ENCODE measurements at places on chromosomes 2 and 18. TPM values are rescaled to one million over a fixed set of nuclear protein-coding genes. Genes with fewer than 3 reads are reported as not detected.

- DNase-seq, result no peak
Measured at GRCh38 chr18:25289001-25289631, 62.9 kb downstream of the ZNF521 start.

DNA sequence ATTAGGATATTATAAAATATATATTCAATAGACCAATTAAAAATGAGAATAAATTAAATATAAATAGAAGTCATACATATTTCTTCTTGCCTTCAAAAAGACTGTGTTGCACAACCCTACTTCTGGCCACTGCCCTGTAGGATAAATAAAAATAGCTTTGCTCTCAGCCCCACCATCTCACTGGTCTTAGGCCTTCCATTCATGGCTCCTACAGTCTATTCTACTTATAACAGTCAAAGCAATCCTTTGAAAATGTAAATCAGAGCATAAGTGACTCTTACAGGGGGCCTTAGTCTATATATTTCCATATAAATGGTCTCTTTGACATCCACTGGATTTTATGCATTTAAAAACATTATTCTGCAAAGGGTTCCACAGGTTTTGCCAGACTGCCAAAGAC is 72.9 kb downstream of the KLF7 start:
- DNase-seq, result no peak

- DNase-seq, result peak; percentile 38
Measured at GRCh38 chr18:63477968-63478367, 1.2 kb downstream of the SERPINB5 start.

Gene CRYGC
- not detected for total RNA-seq

Gene RGPD8
- total RNA-seq, result 0.81 TPM

Gene PIEZO2
- 2.8 TPM for total RNA-seq

Data from Caki2 (cell line).